LHCN-M2 (cell line): ENCODE measurements at places on chromosomes 5 and 9. TPM values are rescaled to one million over a fixed set of nuclear protein-coding genes. Genes with fewer than 3 reads are reported as not detected.

DNA sequence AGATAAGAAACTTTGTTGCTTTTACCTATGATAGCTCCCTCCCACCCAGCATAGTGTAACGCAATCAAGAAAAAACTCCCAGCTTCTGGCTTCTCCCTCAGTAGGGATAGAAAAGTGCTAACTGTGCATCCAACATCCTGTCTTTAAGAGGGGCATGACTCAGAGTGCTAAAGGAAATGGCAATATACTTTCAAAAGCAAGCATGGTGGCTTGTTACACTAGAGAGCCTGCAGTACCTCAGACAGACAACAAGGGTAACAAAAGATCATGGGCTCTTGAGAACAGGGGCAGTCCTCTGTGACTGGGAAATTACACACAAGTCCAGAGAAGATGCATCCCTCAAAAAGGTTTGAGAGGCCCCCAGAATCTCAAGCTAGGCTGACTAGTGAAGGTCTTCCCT is 37.8 kb downstream of the PRELID2 start:
- peak; percentile 48 for DNase-seq

DNA sequence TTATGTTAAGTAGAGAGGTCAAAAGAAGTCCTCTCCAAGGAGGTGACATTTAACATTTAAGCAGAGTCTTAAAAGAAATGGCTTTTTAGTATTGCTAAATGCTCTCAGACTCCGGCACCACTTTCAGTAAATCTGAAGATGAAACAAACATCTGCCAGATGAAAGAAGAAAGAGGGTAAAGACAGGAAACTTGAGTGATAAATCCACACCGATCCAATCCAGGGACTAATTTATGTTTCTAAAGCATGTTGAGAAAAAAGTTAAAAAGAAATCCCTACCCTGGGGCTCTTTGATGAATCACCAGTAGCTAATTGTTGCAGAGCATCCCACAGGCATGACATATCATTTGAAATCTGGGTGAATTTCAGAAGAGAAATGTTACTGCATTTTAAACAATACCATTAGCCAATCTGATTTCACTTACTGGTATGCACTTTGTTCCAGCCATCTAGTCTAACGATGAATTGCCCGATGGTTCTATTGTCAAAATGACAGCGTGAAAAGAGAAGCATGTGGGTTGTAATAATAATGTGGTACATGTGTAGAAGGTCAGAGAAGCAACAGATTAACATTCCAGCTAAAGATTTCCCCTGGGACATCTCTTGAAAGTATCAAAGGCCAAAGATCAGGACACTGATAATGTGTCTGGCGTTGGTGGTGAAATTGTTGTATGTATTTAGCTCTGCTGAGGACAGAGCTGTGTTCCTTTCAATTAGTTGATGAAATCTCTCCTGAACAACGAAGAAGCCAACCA is 485.7 kb downstream of the CSNK1G3 start:
- DNase-seq: peak; percentile 69

The HTR4 gene
- 0.26 TPM in 1 of 2 replicates, not detected in the other for total RNA-seq

DNA sequence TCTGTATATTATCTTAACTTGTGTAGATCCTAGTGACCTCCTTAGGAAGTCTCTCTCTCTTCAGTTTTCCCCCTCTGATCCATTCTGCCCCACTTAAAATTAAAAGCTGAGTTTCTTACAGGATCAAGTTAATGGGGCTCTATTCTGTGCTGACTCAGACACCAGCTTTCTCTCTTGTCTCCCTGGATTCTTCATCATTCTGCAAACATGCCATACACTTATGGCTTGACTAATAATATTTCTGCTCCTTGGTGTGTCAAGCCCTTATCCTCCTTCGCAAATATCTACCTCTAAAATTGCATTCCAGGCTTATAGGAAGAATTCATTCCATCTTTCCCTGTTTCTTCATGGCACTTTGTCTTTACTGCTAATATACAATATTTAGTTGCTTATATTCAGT is 18.1 kb downstream of the LRRC70 start:
- no peak for DNase-seq

- peak; percentile 86 for DNase-seq
Measured at GRCh38 chr9:135926402-135927194, 19.3 kb upstream of the CAMSAP1 start.

The LARP1 gene
- 67.6 and 95.2 TPM in 2 replicates for total RNA-seq

- DNase-seq: no peak
Measured at GRCh38 chr5:143638654-143639053, 173.3 kb upstream of the HMHB1 start.

The CDX1 gene
- total RNA-seq: not detected in 2 replicates

GRCh38 chr5:74503-75109 is 17.4 kb upstream of the PLEKHG4B start:
- DNase-seq: no peak

The C9orf153 gene
- not detected in 2 replicates for total RNA-seq
